Esophagus squamous epithelium (tissue), 5 donors: ENCODE measurements at places on chromosomes 3 and 15.

- no peak for DNase-seq
Observed at GRCh38 chr15:35932531-35932930, 386.6 kb upstream of the DPH6 start.

DNA sequence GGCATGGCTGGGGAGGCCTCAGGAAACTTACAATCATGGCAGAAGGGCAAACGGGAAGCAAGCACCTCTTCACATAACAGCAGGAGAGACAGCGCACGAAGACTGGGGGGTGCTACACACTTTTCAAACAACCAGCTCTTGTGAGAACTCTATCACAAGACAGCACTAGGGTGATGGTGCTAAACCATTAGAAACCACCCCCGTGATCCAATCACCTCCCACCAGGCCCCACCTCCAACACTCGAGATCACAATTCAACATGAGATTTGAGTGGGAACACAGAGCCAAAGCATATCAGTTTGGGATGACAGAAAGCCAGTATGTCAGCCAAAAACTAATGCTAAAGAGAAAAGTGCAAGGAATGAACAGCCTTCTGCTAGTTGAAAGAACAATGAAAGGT, 309.8 kb upstream of the CCDC54 start:
- DNase-seq, result no peak

GRCh38 chr15:66482539-66482938, 15.0 kb downstream of the SNAPC5 start:
- DNase-seq, result no peak

DNA sequence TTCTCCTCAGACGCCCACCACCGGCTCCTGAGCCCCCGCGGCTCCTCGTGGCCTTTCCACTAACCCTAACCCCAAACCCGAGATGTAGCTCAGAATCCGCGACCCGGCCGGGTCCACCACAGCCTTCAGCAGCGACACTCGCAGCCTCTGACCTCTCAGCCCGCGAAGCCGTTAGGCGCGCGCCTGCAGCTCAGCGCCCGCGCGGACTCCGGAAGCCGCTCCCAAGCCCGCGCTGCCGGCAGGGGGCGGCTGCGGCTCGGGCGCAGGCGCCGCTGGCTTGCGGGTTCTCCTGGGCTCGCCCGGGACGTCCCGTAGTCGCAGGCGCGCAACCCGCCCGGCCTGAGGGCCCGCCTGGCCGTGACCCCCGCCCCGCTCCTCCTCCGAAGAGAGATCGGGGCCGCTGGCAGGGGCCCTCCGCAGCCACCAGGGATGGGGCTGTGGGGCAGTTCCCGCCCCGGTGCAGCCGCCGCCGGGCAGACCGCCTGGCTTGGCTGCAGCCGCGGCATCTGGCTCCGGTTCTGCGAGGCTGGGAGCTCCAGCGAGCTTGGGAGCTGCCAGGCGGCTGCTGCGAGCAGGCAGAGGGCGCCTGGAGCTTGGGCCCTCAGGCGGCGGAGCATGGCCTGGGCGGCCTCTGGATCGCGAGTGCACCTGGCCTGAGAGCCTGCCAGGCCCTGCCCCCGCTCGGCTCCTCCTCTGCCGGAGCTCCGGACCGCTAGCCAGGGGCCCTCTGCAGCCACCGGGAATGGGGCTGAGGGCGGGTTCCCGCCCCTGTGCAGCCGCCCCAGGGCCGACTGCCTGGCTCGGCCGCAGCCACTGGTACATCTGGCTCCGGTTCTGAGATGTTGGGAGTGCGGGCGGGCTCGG, 120.7 kb downstream of the LMLN start:
- no peak for DNase-seq

GRCh38 chr15:90594301-90594738, 64.6 kb downstream of the CRTC3 start:
- DNase-seq, result peak; percentile 54

DNA sequence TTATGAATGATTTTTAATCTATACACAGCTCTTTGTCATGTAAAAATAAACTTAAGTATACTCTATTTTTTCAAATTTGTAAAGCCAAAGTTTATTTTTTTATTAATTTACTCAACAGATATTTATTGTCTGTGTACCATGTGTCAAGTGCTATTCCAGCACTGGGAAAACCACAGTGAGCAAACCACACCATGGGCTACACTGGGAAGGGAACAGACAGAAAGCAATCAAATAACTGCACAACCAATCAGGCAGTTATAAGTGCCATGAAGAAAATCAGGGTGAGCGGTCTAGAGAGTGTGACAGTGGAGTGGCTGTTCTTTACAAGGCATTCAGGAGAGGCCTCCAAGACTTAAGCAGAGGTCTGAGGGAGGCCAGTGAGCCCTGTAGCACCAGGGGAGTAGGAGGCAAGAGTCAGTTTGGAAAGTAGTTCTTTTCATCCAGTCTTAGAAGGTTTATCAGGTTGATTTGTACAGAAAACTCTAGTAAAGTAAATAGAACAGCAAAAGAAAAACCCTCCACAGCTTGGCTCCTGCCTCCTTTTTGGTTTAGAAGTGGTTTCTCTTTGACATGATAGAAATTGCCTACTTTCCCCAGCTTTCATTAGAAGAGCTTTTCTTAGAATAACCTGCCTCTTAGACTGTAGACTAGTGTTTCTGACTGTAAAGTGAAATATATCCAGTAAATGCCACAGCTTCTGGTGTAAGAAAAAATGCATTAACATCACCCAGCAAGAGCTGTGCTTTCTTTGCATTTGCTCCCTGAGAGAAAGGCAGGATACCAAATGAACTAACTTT, 13.7 kb downstream of the EIF2AK4 start:
- DNase-seq, result no peak

DNA sequence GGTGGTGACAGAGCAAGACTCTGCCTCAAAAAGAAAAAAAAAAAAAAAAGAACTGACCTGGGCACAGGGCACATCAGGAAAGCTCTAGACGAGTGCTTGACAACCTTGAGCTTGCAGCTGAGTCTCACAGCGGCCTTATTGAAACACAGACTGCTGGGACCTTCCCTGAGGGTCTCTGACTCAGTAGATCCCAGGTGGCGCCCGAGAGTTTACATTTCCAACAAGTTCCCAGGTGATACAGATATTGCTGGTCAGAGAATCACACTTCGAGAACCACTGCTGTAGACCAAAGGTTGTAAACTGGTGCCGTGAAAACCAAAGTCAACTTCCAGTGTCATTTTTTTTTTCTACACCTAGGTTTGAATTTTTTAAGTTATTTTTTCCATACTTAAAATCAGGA, 573.2 kb upstream of the MDFIC2 start:
- no peak for DNase-seq

DNA sequence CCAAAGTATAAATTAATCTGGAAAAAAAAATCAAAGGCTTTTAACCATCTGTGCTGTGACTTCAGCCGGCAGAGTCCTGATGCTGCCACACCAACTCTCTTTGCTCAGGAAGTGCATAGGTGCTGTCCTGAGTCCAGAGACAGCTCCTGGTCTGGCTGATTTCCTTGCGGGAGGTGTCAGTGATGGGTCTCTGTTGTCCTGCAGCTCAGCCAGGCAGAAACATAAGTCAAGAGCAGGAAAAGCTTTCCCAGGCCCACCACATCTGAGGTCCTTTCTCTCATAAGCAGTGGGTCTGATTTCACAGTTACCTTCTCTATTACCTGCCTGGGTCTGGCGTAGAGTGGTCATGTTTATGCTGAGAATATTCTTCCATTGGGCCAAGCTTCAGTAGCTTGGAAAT, 19.4 kb downstream of the CHST2 start:
- no peak for DNase-seq

- DNase-seq, result no peak
Observed at GRCh38 chr15:77838595-77838994, 205.9 kb upstream of the LINGO1 start.

DNA sequence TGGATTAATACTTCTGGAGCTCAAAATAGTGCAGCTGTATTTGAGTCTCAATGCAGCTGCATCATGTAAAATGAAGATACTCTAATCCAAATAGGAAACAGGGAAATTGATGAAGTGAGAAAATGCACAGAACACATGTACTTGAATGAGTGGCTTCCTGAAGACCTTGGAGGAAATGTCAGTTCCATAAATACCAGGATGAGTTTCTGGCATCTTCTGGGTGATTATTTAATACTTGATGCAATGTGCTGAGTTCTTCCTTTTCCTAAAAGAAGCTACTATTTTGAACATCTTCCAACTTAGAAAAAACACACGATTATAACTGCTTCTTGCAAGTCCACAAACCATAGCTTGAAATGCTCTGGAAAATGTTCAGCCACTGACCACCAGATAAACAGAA, 162.8 kb downstream of the SLC9A9 start:
- no peak for DNase-seq

- DNase-seq, result no peak
Observed at GRCh38 chr3:37982331-37982730, 8.3 kb upstream of the VILL start.

DNA sequence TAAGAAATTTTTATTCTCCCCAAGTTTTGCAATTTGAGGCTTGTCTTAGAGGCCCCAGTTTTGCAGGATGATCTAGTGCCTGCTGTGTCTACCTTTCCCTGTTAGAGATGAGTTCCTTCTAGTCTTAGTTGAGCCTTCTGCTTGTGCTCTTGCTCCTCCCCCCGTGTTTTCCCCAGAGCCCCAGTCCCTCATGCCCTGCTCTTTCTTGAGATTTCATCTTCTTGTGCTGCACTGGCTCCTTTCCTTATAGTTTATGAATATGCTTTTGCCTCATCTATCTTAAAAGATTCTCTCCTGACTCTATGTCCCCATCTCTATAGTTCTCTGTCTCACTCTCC, 4.7 kb downstream of the GAP43 start:
- DNase-seq, result no peak

GRCh38 chr3:46477756-46478155, 13.1 kb upstream of the LTF start:
- no peak for DNase-seq

DNA sequence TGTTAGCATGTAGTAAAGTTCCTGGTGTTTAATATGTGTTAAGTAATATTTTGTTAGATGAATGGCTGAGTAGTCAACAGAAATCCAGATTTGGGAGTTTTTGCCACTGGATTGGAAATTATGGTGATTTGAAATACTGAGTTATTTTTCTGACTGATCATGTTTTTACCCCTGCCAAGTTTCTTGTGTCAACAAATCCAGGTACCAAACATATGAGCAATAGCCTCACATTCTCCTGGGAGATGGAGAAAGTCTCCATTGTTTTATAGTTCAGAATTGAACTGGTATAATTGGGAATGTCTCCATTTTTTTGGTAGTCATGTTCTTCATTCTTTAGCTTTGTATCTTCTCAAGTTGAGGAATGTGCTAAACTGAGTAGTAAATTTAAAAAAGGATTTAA, 767.2 kb upstream of the LMCD1 start:
- DNase-seq, result no peak

GRCh38 chr3:160531311-160531710, 34.1 kb downstream of the KPNA4 start:
- no peak for DNase-seq

DNA sequence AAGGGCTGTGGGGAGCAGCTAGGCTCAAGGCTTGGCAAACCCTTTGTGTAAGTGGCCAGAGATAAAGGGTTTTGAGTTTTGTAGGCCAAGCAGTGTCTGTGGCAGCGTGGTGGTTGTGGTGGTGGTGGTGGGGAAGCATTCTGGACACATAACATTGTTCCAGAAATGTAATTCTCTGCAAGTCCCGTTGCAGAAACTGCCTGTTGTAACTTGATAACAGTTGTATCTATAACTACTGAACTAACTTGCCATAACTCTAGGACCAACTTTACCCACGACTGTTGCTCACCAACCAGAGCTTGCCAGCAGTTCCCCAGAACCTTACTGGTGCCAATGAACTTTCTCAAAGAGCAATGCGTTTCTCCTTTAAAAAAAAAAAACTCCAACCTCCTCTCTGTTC, 18.1 kb upstream of the TMEM40 start:
- no peak for DNase-seq

GRCh38 chr15:62108411-62108810, 41.6 kb downstream of the C2CD4A start:
- no peak for DNase-seq
